NCI-H774 (cell line): ENCODE measurements at places on chromosomes 5 and 9.

- DNase-seq, result no peak
Observed at GRCh38 chr5:74013222-74013621, 387.2 kb downstream of the ARHGEF28 start.

GRCh38 chr5:119058979-119059529 lies 11.8 kb upstream of the DMXL1 start:
- DNase-seq, result no peak

- DNase-seq, result no peak
Observed at GRCh38 chr9:69317894-69318293, 7.1 kb upstream of the ENTREP1 start.

DNA sequence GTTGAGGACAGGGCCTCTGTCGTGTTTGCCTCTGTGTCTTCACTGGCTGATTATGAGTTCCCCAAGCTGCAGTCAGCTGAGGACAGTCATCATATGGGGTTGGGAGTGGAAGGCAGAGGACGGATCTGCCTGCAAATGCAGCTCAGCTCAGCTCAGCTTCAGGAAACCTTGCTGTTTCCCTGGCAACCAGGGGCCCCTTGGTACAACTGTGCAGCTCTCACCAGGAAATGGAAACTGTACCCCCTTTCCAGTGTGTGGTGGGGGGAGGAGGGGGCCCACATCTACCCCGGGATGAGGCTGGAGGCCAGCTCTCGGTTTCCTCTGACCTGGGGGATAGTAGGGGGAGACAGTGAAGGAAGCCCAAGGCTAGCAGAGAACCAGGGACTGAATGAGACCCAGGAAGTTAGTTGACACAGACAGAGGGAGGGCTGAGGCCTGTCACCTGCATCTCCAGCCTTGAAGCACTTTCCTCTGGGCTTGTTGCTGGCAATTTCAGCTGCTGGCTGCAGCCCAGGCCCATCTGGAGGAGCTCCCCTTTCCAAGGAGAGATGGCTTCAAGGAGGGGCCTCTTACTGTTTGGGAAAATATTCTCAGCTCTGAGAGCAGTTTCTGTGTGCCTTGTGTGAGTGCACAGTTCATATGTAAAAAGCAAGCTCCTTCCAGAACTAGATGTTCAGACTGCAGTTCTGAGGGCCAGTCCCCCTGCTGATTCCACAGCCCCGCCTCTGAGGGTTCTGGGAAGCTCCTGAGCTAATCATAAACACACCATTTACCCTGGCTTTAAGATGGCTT lies 6.9 kb downstream of the ANXA6 start:
- DNase-seq, result no peak

DNA sequence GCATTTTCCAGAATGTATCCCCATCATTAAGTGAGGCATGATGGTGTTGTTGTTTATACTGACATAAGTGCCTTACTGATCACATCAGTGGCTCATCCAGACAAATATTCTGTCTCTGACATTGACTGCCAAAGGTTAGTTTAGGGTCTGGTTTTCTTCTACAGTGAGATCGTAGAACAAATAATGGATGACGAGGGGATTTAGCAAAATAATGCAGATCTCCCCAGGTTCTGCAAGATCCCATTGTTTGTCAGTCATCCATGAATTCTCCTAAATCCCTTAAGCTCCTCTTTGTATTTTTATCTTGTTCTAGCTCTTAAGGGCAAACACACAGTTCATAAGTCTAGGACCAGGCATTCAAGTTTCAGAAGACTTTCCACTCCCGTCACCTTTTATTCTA lies 93.1 kb upstream of the DHFR start:
- DNase-seq, result no peak

DNA sequence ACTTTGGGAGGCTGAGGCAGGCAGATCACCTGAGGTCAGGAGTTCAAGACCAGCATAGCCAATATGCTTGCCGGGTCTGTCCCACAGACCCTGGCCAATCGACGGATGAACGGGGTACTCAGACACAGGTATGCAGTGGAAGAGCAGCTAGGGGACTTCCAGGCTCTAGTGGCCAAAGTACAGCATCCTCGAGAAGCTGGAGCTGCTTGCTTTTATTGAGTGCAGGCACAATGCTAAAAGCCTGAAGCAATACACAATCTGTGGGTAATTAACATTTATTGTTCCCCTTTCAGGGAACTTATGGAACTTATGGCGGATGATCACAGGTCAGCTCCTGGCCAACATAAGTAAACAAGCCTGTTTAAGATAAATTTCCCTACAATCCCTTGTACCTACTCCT lies 32.8 kb upstream of the SEMA4D start:
- no peak for DNase-seq

DNA sequence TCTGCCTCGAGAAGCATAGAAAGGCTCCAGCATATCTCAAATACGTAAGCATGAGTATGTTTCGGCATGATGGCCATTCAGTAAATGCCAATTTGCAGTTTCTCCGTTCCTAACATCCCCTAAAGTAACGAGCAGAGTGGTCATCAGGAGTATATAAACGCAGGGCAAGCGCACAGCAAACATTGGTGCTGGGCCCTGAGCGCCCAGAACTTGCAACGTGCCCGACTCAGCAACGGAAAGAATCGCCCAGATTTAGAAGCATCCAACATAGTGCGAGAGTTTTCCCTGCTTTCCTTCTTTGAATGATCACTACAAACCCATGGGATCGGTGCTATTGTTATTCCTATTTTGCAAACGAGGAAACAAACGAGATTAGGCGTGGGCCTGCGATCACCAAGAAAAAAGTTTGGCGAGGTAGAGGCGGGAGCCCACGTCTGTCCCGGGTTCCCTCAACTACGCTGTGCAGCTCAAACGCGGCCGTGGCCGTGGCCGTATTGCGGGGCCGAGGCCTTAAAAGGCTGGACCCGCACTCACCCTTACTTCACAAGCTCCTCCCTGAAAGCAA lies 505 bp downstream of the RPS14 start:
- DNase-seq, result no peak

DNA sequence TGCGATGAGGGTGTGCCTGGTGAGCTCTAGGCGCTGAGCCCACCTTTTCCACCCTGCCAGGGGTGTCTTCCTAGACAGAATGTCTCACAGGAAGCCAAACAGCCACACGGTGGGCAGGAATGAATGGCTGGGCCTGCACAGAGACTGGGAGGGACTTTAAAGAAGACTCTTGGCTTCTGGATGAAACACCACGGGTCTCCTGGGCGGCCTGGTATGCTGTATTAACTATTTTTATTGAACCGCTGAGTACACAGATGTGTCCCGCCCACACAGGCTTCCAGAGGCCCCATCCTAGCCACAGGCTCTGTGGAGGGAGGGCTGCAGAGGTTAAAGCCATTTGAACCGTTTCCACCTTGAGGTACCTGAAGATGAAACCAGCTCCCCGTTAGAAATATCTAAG lies 115.2 kb upstream of the CXCL14 start:
- DNase-seq, result no peak

DNA sequence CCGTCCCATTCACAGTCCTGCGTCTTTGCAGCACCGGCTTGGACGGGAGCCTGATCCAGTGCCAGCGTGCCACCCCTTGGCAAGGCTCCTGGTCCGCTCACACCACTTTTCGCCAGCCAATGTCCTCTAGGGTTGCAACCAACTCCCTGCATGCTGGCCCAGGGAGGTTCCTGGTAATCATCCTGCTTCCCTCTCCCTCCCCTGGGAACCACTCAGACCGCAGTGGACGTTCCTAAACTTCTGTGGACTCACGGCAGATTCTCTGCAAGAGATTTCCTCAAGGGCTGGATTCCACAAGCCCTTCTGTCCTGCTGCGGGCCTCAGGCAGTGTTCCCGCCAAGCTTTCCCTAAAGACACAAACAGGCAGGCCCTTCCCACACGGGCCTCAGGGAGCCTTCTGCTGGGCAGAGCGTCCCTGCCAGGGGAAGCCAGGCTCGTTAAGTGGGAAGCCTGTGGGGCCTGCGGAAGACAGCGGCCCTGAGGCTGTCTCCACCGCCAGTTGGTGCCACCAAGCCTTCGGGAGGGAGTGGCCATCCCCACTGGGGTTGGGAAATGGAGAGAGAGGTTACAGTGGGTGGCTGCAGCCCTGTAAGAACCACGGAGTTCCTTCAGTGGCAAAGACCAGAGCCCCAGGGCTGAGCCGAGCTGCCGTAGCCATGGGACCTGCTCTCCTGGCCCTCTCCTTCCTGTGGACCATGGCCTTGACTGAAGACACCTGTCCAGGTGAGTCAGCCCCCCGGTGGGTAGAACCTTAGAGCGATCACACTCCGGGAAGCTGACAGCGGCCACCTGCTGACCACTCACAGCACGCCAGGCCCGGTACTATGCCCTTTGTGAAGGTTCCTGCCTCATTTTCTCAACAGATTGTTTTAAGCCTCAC lies 16.4 kb upstream of the FCN2 start:
- DNase-seq, result no peak

GRCh38 chr5:127307868-127308267 lies 17.3 kb downstream of the MEGF10 start:
- DNase-seq, result no peak

DNA sequence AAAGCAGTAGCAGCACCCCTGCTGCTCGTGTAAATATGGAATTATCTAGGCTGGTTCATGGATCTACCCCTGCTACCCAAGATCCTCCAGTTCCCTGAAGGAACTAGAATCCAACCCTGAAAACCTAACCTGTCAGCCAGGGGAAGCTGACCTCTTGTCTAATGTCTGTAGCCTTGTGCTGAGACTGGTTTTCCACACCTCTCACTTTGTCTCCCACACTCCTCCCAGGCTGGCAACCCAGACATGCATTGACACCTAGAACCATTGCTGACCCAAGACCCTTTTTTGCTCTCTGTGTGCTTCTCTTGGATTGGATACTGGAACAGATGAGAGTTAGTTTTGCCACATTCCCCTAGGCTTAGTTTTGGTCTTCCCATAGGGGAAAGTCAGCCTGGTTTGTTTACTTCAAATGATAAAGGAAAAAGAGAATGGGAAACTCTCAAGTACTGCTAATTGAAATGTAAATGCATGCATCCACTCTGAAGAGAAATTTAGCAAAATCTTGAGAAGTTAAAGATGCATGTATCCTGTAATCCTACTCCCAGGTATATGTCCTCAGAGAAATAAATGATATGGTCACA lies 36.6 kb upstream of the NR4A3 start:
- no peak for DNase-seq

- DNase-seq, result peak; percentile 81
Observed at GRCh38 chr5:150409638-150410523, 2.8 kb downstream of the CD74 start.

GRCh38 chr5:128121651-128122050 lies 38.1 kb downstream of the SLC12A2 start:
- no peak for DNase-seq

GRCh38 chr9:72925891-72926290 lies 27.0 kb downstream of the ALDH1A1 start:
- no peak for DNase-seq

- no peak for DNase-seq
Observed at GRCh38 chr5:118519466-118519865, 468.9 kb downstream of the DTWD2 start.

GRCh38 chr9:126788634-126789349 lies 16.0 kb upstream of the ZBTB43 start:
- DNase-seq, result no peak

GRCh38 chr9:136847088-136847825 lies 2.0 kb upstream of the PHPT1 start:
- peak; percentile 45 for DNase-seq

- no peak for DNase-seq
Observed at GRCh38 chr5:318931-319601, 2.4 kb upstream of the AHRR start.

DNA sequence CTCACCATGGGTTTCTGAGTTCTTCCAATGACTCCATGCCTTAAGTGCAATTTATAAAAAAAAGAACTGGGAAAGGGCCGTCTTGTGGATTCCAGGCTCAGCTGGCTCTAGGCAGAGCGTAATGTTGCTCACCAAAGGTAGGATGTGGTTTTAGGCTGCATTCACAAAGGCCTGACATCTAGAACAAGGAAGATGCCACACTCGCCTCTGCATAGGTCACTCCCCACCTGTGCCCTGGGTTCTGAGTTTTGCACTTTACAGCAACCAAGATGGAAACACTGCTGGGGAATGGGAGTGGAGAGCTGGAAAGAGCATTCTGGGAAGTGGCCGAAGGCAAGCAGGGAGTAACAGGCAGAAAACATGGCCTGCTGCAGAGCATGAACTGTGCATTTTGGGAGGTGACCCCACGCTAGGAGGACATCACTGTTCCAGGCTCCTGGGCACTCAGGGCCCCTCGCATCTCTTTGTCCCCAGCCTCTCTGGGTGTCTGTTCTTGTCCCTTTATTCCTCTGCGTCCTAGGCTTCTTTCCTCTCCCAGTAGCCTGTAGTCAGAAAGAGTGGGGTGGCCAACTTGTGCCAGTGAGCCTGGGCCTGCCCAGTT lies 12.3 kb downstream of the FCN2 start:
- no peak for DNase-seq

DNA sequence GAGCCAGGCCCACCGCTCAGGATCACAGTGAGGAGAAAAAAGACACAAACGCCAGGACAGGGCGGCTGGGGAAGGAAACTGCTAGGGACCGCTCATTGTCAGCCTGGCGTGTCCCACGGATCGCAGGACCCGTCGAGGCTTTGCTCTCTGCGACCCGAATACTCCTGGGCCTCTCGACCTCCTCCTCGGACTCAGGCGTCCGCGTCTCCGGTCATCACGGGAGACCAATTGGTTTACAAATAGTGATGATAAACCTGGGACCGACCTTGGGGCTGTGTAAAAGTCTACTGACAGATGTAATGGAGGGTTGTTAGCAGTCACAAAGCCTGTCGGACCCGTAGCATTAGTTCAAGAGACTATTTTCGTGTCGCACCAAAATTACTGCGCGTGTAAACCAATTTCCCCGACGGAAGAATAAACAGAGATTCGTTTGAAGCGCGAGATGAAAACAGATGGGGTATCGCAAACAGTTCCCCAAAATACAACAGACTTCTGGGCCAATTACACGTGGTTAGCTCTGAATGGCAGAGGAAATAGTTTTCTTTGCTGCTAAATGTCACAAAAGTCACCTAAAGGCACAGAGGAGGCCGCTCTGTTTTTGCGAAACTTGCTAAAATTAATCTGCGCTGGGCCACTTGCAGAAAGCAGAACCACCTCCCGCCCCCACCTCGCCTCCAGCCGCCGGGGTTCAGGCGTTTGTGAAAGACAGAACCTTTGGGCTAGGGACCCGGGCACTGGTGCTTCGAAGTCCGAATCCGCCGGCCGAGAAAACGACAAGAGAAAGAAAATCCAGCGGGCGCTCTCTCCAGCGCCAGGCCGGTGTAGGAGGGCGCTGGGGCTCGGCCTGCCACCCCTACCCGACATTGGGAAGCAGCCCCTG lies 67.6 kb downstream of the FOXD1 start:
- DNase-seq, result no peak

DNA sequence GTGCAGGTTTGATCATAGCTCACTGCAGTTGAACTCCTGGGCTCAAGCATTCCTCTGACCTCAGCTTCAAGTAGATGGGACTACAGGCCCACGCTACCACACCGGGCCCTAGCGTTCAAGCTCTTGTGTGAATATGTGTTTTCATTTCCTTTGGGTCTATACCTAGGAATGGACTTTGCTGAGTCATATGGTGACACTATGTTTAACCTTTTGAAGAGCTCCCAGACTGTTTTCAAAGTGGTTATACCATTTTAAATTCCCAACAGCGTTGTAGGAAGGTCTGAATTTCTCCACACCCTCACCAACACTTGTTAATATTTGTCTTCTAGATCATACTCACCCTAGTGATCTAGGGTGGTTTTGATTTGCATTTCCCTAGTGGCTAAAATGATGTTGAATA lies 33.5 kb downstream of the FAF2 start:
- no peak for DNase-seq

- no peak for DNase-seq
Observed at GRCh38 chr9:32331240-32331639, 53.2 kb upstream of the ACO1 start.
